Globus pallidus (tissue), 1 donor: ENCODE measurements at places on chromosomes 1 and 21.

- no peak for DNase-seq
Measured at GRCh38 chr1:44084998-44085675, 33.5 kb upstream of the KLF17 start.

- DNase-seq = peak; percentile 85
Measured at GRCh38 chr1:212488436-212489283, 55.9 kb downstream of the NENF start.

- peak; percentile 20 for DNase-seq
Measured at GRCh38 chr1:3890389-3891328, 9.4 kb downstream of the C1orf174 start.

DNA sequence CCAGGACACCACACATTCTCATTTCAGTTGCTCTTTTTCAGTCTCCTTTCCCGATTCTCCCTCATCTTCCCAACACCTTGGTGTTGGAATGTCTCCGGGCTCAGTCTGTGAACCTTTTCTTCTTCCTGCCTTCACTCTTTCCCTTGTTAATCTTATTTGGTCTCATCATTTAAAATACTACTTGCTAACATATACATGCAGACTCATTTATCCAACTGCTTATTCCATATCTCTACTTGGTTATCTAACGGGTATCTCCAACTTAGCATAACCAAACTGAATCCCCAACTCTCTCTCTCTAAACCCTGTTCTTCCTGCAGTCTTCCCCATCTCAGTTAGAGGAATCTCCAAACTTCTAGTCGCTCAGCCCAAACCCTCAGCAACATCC lies 26.2 kb downstream of the RAB3B start:
- no peak for DNase-seq

DNA sequence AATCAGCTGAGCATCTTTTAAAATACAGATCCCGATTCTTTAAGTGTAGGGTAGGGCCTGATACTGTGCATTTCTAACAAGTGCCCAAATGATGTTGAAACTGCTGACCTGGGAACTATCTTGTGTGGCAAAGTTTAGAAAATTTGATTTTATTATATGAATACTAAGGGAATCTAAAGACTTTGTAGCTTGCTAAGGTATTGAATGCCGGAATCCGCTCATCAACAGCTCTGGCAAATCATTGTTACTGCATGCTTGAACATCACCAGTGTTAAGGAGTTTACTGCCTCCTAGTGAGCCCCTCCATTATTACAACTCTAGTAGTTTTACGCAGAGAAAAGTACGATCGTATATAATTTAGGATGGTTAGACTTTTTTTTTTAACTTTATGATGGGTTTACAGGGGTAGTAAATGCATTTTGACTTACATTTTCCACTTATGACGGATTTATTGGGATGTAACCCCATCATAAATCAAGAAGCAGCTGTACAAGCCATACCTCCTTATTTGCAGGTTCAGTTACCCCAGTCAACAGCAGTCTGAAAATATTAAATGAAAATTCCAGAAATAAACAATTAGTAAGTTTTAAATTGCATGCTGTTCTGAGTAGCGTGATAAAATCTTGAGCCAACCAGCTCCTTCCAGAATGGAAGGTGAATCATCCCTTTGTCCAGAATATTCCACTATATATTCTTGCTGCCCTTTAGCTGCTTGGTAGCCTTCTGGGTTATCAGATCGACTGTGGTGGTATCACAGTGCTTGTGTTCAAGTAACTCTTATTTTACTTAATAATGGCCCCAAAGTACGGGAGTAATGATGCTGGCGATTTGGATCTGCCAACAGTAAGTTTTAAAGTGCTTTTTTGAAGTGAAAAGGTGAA lies 892 bp downstream of the TYW3 start:
- DNase-seq = peak; percentile 82

DNA sequence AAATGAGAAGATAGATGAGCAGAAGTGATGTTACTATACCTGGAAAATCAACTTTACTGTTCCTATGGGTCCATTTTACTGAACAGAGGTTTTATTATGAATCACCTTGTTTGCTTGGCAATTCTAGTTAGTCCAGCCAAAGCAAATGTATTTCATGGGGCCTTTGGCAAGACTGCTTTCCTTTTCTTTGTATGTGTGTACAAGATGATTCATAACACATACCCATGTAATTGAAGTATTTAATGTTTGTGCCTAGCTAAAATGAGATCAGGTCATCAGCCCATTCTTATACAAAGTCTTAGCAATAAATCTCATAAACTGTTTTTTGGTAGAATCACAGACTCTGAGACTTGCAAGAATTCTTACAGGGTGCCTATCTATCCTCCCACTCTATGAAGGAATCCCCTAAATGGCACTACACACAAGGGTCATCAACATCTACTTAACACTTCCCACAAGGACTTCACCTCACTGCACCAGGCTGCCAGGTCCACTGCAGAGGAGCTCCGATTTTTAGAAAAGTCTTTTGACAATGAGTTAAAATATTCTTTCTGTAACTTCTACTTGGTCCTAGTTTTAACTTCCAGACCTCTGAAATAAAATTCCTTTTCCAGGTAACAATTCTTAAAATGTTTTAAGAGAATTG lies 58.5 kb downstream of the LPAR3 start:
- DNase-seq = no peak

DNA sequence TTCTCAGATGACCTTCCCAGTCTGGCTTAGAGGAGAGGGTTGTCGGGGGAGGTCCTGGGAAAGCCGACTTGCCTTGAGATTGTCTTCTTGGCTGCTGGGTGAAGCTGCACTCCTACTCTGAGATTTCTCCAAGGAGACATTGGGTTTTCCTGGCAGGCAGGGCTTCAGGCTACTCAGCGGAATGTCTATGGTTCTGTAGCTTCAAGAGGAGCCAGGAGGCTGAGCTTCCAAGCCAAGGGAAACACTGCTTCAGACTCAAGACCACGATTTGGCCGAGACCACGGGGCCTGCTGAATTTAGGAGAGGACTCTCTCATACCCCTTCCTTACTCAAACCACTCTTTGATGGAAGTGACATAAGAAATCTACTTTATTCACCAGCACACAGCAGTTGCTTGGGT lies 67.8 kb downstream of the NTMT2 start:
- no peak for DNase-seq

GRCh38 chr1:8464377-8464776 lies 146.5 kb downstream of the SLC45A1 start:
- no peak for DNase-seq

- no peak for DNase-seq
Measured at GRCh38 chr1:47465605-47466004, 27.8 kb downstream of the FOXD2 start.

- no peak for DNase-seq
Measured at GRCh38 chr21:35911412-35912191, 148.7 kb downstream of the SETD4 start.

GRCh38 chr1:234604495-234605398 lies 5.2 kb downstream of the IRF2BP2 start:
- DNase-seq = peak; percentile 61

GRCh38 chr1:48617252-48617651 lies 145.2 kb upstream of the SPATA6 start:
- DNase-seq = no peak

DNA sequence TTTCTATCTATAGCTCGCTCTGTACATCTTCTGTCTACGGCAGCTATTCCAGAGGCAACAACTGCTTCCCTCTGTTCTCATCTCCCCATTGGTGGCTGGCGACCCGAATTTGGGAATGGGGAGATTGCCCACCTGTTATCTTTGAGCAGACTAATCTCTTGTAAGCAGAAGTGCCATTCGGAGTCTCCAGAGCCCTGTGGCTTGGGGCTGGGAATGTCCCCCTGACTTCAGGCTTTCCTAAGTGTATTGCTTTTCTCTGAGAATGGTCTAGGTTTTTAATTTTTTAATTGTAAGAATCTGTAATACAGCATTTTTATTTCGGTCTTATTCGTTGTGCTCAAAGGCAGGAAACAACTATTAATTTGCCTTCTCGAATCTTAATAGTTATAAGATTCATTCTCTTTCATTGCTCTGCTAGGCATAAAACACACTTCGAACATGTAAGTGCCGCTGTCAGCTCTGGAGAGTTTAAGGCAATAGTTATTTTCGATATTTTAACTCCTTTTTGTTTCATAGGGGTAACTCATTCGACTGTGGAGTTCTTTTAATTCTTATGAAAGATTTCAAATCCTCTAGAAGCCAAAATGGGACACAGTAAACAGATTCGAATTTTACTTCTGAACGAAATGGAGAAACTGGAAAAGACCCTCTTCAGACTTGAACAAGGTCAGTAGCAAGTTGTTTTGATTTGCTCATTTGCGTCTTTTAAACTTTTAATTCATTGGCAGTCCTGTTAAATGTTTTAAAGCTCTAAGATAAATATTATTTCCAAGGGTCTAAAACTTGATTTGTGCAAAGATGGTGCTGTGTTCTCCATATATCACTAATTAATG lies 514 bp downstream of the AGL start:
- no peak for DNase-seq

DNA sequence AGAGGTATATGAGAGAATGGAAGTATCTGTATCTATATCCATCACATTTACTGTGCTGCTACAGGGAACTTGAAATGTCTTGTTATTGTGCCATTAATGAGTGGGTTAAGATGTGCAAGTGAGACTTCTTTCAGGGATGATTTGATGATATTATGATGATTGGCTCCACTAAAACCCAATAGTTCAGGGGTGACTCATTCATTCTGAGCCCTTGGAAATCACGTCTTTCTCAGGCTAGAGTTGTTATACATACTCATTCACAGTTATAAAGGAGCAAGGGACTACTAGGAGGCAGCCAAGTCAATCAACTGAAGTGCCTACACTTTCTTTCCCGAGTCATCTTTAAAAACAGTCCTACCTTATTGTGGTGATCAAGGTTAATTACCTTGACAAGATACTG lies 1109.8 kb upstream of the B3GALT2 start:
- no peak for DNase-seq

DNA sequence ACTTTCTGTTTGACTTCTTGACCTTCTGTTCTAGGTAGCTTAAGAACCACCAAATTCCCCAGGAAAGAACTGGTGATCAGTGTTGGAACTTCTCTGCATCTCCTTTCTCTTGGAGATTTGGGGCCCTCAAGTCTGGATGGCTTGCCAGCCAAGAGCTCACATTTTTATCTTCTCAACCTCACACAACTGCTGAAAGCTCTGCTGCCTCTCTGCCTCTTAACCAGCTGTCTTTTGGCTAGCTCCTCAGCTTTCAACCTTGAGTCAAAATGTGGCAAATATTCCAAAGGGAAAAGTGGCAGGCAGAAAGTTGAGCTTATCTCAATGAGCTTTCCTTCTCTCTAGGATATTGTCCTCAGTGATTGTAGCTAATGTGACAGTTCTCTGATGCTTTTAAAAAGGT lies 89.2 kb upstream of the CCDC190 start:
- no peak for DNase-seq

DNA sequence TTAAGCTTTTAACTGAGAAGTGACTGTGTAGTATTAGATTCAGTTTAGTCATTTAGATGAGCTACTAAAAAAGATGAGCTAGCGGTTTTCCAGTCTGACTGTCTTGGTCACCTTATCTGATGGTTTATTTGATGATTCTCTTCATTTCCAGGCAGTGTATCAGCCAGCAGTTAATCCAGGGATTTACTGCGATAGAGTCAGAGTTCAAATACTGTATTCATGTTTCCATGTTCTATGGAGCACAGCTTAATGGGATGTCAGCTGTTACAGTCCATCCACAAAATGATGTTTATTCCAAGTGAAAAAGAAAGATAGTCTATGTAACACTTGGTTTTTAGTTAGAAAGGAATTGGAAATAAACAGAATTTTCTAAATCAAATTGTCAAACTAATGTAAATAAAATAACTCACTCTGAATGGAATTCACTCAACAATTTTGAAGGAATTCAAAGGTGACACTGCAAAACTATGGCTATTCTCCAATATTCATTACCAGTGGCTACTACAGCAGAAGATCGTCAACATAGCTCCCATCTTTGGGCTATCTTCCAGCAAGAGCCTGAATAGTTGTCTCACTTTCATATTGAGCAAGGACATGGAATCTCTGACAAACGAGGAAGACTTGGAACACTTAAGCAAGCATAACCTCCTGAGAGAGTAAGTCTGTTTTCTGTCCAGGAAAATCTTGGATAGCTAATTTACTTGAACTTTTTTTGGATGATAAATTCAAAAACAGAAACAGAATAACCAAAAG lies 54.6 kb upstream of the DPT start:
- no peak for DNase-seq

DNA sequence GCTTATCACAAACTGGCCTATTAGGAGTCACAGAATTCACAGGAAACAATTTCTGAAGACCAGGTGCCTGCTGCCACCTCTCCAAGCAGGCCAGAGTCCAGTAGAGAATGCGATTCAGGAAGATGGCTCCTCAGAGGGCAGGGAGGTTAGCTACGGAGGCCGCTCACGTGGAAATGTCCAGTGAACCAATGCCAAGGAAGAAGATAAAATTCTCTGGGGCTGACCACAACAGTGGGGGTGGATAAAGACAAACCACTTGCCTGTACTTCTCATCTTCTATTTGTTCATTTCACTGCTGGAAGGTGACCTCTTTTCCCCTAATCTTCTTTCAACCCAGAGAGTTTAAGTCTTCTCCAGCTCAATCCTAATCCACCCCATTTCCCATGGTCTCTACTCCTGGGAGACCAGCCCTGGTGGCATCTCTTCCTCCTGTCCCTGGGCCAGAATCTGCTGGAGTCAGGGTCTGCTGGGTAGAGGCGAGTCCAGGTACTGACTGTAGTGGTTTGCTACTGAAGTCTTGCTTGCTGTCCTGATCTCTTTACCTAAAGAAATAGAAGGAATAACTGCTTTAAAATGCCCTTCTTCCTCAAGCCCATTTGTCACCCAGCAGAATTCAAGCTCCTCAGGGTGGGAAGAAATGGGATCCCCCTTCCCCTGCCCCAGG lies 3.2 kb downstream of the PSRC1 start:
- DNase-seq = no peak

- DNase-seq = peak; percentile 20
Measured at GRCh38 chr1:214331827-214332423, 51.0 kb downstream of the SMYD2 start.

GRCh38 chr21:16181018-16181417 lies 451.2 kb downstream of the USP25 start:
- no peak for DNase-seq

- no peak for DNase-seq
Measured at GRCh38 chr1:191151321-191151807, 673.7 kb upstream of the BRINP3 start.

- no peak for DNase-seq
Measured at GRCh38 chr1:13911697-13912619, 212.0 kb downstream of the PRDM2 start.

DNA sequence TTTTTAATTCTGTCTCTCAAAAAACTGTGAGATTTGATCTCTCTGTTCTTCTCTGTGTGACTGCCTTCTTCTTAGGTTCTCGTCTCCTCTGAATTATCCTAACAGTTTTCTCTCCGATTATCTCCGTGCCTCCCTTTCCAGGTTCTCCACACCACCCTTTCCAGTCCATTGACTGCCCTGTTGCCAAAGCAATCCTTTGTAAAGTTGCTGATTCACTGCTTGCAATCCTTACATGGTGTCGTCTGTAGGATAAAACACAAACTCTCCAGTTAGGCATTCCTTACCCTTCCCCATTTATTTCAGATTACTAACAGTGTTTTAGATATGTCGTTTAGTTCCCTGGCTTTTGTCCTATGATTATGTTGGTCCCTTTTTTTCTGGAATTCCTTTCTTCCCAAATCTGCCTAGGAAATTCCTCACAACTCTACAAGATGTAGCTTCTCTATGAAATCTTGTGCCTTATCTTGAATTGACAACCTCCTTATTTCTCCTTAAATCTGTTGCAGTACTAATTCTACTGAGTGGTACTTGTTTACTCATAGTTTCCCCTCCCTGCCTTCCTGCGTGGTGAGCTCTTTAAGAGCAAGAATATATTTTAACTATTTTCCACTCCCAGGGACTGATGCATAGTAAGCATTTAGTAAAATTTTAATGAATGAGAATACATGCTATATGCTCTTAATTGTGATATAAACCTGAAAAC lies 22.3 kb downstream of the RCOR3 start:
- no peak for DNase-seq
